Stimulated activated CD4-positive, alpha-beta T cell treated with anti-CD3 and anti-CD28 coated beads, Interleukin-12 subunit alpha, Interleukin-12 subunit beta, amount 100 ng/mL, for 48 hours (primary cell): ENCODE measurements at places on chromosomes 7 and 10.
A peak's percentile ranks its signal among the peaks of the same experiment; 100 is the strongest.

DNA sequence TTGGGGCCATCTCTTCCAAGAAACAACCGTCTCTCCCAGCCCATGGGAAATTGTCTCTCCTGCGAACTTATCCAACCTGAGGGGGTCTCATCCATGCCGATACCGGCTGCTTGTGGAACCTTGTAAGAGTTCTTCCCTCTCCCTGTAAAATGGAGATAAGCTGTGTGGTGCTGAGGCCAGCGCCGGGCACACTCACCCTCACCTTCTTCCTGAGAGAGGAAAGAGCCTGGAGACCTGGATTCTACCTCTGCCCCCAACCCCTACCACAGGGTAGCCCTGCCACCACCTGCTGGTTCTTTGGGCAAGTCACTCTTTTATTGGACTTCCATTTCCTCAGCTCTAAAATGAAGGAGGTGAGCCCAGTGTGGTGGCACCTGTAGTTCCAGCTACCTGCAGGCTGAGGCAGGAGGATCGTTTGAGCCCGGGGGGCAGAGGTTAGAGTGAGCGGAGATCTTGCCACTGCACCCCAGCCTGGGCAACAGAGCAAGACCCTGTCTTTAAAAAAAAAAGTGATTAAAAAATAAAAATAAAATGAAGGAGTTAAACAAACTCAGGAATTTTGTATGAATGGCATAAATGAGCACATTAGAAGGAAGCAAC, 38.4 kb upstream of the PSAP start:
- DNase-seq: no peak

DNA sequence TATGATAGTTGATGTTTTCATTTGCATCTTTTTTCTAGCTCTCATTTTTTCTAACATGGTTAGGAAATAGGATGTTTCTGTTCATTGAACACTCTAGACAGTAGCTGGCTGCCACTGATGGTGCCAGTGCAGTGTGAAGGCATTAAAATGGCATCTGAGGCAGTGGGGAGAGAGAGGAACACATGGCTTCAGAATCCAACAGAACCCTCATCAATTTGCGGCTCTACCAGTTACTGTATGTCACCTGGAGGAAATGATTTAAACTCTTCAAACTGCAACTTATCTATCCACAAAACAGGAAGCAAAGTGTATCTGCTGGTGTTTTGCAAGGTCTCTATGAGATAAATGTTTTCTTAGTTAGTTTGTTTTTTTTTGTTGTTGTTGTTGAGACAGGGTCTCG, 305.2 kb upstream of the PRKCQ start:
- DNase-seq: no peak

- no peak for DNase-seq
These were observed 37.1 kb downstream of the SDK1 start for GRCh38 chr7:3338161-3338560.

DNA sequence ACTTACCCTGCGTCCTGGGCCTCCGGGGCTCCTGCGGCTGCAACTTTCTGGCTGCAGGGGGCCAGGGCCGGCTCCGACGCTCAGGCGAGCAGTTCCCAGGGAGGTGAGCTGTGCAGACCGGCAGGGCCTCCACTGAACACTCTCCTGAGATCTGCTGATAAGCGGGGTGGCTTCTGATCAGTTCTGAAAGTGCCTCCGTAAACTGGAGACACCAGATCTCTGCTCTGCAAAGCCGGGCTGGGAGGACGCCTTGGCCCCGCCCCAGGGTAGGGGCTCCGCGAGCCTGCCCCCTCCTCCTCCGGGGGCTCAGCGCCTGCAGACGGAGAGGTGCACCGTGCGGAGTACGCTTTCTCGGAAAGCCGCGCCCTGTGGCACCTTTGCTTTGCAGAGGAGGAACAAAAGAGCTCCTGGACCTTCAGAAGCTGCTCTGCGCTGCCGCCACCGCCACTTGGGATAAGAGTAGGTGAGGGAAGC, 141.3 kb upstream of the VKORC1L1 start:
- no peak for DNase-seq

DNA sequence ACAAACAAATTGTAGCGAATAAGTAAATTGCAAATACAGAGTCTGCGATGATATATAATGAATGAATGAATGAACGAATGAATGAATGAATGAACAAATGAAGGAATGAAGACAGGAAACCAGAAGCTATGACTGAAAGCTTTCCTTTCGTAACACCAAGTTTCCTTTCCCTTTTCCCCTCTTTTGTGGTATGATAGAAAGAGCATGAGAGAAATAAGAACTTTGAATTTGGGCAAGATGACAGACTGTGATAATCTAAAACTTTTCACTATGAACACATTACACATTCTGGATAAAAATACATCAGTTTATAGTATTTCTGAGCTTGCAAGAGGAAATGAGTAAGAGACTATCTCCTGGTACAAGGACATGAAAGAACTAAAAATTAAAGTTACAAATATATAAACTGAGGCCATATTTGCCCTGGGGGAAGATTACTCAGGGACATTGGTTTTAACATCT, 8.4 kb upstream of the UCN3 start:
- no peak for DNase-seq

DNA sequence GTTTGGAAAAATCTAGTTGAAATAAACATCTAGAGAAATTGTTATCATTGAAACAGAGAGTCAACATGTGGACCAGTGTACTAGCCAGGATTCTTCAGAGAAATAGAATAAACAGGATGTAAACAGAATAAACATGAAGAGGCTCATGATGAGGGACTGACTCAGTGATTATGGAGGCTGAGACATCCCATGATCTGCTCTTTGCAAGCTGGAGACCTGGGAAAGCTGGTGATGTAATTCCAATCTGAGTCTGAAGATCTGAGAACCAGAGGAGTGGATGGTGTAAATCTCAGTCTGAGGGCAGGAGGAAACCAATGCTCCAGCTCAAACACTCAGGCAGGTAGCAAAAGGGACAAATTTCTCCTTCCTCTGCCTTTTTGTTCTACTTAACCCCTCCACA, 62.9 kb upstream of the FAM180A start:
- no peak for DNase-seq

DNA sequence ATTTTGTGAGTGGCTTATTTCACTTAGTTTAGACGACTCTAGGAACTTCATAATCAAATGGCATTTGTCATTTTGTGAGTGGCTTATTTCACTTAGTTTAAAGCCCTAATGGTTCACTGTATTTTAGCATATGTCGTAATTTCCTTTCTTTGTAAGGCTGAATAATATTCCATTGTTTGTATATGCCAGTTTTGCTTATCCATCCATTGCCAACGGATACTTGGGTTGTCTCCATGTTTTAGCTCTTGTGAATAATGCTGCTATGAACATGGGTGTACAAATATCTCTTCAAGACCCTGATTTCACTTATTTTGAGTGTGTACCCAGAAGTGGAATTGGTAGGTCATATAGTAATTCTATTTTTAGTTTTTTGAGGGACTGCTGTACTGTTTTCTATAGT, 31.8 kb downstream of the DOCK1 start:
- no peak for DNase-seq

DNA sequence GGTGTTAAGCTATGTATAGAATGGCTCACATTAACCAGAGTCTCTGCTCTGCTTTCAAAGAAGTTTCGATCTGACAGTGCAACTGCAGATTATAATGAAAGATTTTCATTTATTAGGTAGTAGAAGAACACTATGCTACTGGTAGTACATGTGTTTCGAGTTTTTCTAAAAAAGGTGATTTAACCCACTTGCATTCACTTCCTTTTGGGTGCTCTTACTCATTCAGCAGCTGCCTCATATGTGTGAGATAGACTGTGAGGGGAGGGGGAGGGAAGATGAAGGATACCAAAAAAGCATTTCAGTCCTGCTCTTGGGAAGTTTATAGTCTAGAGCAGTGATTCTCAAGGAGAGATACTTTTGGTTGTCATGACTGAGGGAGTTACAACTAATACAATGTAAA, 20.4 kb downstream of the PLEKHA8 start:
- DNase-seq: no peak

DNA sequence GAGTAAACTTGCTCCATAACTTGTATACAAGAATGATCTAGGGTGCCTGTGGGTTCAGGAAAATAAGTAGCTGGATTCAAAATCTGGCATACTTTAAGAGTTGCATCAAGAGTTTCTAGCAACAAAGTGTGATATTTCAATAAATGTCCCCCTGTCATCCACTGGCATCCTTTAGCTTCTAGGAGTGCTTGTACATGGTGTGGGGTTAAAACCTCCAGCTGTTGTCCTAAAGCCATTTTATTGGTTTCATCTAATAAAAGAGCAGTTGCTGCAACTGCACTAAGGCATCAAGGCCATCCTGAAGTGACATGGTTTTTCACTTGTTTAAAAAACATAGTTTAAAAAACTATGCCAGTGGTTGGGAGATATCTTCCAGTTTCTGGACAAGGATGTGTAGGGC, 148.4 kb downstream of the INHBA start:
- DNase-seq: no peak

GRCh38 chr7:47373871-47374451, 207.9 kb downstream of the TNS3 start:
- no peak for DNase-seq

GRCh38 chr7:38889872-38890432, 19.0 kb downstream of the VPS41 start:
- DNase-seq: no peak

GRCh38 chr10:128274938-128275337, 148.7 kb upstream of the MKI67 start:
- DNase-seq: no peak

DNA sequence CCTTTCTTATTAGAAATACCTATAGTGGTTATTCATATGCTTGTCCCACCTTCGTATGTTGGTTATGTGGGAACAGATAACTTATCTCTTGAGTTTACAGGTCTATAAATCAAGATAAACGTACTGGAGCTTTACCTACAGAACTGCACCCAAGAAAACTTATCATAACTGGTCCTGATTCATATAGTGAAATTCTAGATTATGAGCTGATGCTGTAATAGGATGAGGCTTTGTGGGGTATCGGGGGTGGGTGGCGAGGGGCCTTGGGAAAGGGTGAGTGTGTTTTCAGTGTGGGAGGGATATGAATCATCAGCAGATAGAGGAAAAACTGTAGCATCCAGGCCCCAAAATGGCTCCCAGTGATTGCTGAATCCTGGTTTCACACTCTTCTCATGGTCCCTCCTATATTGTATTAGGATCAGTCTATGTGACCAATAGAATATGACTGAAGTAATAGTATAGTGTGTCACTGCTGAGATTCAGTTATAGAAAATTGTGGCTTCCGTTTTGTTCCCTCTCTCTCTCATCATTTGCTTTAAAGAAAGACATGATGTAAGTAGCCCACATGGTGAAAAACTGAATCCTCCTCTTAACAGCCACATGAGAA, 706.8 kb upstream of the LRRTM3 start:
- peak; percentile 4 for DNase-seq

DNA sequence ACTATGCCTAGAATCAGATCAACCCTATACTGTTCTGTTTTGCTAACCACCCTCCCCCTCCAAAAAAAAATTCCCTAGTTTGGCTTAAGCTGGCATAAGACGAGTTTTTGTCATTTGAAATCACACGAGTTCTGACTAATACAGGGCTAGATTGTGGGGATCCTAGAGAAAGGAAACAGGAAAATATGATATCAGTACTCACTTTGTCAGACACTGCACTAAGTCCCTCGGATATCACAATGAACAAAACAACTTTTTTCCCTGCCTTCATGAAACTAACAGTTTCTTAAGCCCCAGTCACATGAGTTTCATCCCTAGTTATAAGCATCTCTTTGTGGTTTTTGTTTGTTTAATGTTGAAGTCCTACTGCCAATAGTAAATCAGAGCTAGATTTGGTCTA, 118.5 kb downstream of the ITGB8 start:
- no peak for DNase-seq

- DNase-seq: no peak
These were observed 5.2 kb downstream of the HMX3 start for GRCh38 chr10:123140983-123141390.

DNA sequence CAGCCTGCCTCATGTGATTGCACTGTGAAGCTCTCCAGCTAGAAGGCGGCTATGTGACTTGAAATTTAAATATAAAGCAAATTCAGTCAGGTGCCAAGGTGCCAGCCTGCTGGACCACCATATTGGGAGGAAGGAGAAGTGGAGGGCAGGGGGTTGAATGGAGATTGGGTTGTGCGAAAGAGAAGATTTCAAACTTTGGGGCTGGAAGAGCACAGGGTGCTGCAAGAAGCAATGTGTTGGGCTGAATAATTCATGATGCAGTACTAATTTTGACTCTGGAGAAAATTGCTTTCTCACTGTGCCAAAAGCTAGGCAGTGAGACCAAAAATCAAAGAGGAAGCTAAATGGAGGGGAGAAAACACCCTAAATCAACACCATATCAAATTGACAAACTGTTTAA, 335.3 kb downstream of the NRG3 start:
- DNase-seq: no peak

DNA sequence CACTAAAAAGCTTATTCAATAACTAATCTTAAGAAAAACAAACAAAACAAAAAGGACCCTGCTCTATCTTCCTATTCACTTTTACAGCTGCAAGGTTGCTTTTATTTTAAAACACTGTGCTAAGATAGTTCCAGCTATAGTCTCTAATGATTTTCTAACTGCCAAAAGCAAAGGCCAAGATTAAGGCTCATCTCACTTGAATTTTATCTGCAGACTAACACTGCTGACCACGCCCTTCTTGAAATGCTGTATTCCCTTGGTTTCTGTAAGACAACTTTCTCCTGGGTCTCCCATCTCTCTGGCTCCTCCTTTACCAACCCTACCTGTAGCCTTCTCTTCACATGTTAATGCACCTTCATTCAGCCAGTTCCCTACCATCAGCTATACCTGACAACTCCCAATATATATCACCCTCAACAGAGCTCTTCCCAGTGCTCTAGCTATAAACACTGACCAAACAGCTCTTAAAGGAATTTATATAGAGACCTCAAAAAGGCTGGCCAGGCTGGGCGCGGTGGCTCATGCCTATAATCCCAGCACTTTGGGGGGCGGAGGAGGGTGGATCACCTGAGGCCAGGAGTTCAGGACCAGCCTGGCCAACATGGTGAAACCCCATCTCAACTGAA, 11.7 kb downstream of the SRPK2 start:
- DNase-seq: no peak

- peak; percentile 11 for DNase-seq
These were observed 8.7 kb downstream of the ECD start for GRCh38 chr10:73159038-73159648.

GRCh38 chr7:158077934-158078910, 509.4 kb downstream of the PTPRN2 start:
- DNase-seq: no peak

DNA sequence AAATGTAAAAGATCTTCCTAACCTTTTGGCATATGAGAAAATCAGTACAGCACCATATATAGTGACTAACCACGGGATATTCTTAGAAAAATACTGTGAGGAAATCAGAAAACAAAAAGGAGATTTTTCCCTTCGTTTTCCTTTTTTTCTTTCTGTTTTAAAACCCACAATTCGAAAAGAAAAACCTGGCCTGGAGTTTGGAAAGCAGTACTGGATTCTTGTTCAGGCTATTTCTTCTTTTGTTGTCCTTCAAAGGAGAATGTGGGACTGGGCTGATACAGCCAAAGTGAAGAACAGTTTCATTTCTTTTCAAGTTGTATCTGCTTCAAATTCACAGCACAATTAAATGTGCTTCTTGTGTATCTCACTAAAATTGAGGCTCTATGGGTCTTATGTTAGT, 156.8 kb upstream of the PHYHIPL start:
- no peak for DNase-seq
